ENCODE measurements at places on chromosomes 11 and 22.

DNA sequence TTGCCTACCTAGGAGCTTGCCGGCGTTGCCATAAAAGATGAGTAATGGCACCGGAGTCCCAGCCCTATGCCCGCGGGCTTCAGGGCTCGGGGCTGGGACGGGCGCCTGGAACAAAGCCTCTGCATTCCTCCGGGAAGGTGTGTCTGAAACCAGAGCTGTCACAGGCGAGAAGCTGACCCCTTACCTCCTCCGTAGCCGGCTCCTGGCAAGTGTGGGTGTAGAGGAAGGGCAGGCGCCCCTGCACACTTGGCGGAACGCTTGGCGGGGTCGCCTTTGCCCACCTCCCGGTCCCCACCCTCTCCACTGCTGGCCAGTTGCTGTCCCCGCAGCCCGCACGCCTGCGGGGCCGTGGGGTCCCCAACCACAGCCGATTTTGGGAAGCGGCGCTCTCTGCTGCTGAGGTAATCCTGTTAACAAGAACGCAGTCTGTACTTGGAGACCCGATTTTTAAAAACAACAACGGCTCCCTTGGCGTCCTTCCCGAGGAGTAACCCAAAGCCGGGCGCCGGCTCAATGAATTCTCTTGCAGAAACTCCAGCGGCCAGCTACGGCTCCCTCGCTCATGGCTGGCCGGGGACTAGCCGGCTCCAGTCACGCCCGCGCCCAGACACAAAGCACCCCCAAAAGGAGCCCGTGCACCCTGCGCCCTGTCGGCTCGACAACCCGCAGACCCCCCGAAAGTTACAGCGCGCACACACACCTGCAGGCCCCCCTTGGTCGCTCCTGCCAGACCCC, 89.2 kb downstream of the PLEKHA7 start:
- no peak for DNase-seq

- no peak for DNase-seq
Observed at GRCh38 chr11:30270671-30271070, 39.9 kb downstream of the FSHB start.

- DNase-seq, result no peak
Observed at GRCh38 chr22:36182056-36182455, 19.6 kb downstream of the APOL4 start.

DNA sequence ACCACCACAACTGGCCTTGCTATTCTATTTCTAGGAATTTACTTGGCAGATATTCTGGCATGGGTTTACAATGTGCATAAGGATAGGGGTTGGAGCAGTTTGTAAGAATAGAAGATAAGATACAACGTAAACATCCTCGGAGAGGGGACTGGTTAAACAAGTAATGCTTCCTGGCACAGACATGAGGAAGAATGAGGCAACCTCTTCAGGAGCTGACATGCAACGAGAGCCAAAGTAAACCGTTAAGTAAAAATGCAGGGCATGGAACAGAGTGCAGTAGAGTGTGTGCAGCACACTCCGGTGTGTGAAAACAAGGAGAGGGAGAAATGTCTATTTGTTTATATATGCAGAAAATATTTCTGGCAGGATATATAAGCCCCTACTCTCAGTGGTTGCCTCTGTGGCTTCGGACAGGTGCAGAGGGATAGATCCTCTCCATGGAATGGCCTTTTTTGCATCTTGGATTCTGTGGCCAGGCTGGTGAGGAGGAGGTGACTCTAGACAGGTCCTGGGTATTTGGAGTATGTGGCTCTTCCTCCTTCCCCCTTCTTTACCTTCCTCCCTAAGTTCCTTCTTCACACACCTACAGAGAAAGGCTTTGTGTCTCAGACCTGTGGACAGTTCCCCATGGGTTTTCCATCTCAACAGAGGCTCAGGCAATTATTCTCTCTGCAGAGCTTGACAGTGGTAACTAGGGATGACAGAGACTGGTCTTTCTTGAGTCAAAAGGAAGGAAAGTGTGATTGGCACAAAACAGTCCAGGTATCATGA, 2.5 kb downstream of the RAB36 start:
- no peak for DNase-seq

- no peak for DNase-seq
Observed at GRCh38 chr22:17613280-17613679, 15.3 kb downstream of the ATP6V1E1 start.

GRCh38 chr22:28379951-28380350, 299.7 kb downstream of the TTC28 start:
- no peak for DNase-seq

DNA sequence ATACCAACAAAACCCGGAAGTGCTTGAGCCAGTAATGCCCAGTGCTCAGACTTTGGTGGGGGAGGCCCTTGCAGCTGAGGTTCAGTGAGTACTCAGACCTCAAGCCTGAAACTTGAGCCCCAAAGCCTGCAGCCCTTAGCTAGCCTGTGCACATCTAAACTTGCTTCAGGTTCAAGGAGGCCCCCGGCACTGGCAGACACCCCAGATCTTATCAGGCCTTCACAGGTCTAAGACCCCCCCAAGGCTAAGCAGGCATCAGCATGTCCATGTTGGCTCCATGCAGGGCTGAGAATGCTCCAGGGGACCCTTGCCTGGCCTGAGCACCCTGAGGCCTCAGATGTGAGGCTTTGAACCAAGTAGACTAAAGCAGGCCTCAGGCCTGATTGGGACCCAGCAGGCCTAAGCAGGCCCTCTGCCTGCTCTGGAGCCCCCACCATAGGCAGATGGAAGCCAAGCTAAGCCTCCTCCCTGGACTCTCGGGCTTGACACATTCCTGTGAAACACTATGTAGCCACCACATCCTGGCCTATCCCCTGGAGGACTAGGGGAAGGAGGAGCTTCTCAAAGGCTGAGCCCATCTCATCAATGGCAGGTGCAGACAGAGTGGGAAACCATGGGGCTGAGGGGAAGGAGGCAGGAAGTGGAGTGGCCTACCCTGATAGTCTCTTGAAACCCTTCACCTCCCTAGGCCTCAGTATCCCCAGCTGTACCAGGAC, 1.2 kb upstream of the CASTOR1 start:
- no peak for DNase-seq

DNA sequence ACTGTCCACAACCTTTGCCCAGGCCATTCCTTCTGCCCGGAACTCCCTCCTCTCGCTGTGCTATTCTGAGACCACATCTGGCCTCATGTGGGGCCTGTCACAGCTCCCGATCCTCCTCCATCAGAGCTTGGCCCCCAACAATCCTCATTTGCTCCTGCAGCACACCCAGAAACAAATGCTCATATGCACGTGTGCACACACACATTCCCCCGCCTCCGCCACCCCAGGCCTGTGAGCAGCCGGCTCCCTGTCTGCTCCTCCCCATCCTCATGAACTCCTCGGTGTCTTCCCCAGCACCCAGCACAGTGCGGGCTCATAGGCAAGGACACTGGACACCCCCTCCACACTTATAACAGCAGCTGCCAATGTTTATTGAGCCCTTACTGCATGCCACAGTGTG, 29.7 kb upstream of the PICK1 start:
- no peak for DNase-seq

DNA sequence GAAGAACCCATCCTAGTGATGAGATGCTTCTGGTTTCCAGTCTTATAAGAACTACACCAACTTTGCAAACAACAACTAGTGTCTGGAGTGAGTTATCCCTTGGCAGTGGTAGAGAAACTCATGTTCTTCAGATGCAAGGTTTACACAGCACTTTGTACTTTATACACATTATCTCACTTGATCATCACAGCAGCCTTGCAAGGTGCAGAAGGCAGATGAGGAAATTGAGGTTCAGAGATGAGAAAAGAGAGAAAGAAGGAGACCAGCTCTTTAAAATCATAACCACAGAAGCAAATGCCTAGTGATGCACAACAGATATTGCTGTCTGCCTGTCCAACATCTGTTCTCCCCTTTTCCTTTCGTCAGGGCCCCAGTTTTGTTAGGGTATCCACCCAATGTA, 16.7 kb upstream of the CD44 start:
- no peak for DNase-seq

DNA sequence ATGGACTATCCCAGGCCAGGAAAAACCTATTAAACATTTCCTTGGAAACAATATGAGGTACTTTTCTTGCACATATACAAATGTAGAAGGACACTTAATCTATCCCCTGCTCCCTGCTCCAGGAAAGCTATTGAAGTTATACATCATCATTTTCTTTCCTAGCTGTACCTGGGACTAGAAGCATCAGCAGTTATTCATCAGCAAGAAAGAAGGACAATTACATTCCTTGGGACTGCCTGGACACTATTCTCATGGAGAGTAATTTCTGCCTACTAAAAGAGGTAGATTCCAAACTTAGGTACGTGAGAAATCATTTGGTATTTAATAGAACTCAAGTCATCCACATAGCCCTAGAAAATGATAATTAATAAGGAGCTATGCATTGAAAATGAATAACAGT, 51.0 kb upstream of the PICALM start:
- DNase-seq, result no peak

DNA sequence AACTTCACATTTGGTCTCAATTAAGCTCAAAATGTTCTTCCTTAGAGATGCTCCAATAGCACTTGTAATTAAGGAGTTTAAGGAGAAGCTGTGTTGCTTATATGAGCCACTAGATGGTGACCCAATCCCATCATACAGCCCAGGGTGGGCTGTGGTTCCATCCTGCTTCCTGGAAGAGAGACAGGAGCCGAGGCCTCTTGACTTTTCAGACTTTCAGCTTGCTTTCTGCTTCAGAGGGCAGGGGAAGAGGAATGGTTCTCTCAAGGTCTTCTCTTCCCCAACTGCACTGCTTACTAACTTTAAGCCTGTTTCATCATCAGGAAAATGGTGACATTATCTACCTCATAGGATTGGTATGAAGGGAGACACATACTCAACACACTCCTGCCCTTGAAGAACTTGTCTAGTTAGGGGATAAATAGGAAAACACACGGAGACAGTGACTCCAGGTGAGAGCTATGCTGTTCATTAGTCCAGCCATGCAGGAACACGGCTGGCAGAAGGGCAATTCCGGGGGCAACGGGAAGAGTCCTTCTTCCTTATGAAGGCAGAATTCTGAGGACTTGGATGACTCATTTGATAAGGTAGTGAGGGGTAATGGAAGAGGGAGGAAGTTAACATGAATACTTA, 20.1 kb downstream of the TMEM218 start:
- DNase-seq, result no peak

DNA sequence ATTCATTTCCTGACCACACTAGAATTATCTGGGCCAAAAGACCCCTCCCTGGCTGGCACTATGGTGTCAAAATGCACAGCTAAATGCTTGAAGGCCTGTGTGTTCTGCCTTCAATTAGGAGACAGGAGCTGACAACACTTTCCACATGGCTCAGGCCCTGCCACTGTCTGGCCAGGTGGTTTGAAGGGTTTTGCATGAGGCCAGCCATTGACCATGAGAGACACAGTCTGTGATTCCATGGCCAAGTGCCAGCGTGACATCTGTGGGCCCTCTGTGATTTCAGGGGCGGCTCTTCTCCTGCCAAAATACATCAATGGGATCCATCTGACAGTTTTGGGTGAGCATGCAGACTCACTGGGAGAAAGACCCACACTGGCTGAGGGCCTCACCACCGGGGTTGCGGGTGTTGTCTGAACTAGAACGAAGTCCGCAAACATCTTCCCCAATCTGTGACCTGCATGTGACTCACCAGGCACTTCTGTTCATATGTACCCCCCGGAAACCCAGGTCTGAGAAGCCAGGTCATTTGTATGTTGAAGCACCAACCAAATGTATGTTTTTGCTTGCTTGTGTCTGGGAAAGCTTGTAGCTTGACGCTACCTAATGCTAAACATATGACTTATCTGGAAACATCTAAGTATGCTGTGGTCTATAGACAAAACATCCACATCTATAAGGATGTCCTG, 20.7 kb upstream of the NAV2 start:
- DNase-seq, result no peak

GRCh38 chr11:10941414-10941813, 83.6 kb upstream of the ZBED5 start:
- no peak for DNase-seq

DNA sequence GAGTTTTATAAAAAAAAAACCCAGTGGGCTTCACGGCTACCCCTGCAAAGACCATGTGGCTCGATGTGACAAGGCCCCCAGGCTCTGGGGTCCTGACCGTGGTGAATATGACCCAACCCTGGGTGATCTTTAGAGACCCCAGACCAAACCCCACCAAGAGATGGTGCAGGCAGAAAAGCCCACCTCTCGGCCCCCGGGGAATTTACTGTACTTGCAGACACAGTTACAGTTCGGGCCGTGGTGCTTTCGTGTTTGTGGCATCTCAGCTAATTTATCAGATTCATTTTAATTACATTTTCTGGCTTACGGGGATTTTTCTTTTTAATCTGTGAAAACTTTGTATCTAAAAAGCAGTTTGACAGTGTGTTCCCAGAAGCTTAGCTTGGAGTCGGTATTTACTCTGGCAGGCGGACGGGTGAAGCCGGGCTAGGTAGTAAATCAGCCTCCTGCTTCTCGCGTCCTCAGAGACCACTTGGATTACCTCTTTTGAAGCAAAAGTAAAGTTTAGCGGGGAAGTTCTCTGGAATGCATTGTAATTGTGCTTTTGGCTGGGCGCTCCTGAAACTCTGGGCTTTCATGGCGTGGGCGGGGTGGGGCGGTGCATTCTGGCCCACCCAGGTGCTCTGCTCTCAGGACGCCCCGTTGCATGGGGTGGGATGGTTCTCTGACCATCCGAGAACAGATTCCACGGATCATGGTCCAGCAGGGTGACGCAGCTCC, 25.3 kb downstream of the ANO1 start:
- no peak for DNase-seq

DNA sequence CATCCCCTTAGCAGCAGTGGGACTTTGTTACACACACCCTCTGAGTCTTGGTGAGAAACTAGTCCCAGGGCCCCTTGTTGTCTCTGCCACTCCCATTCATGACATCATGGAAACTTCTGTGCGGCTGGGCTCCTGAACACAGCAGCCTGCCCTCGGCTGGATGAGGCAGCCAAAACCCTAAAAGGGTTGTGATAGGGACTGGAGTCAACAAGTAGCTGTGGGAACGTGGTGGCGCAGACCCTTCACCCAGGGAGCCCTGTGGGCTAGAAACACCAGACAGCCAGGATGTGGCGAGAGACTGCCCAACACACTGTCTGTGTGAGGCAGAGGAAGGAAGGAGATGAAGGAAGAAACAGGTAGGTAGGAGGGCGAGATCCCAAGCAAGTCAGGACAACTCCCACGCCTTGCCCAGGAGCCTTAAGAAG, 3.9 kb downstream of the CD3D start:
- DNase-seq, result no peak

- no peak for DNase-seq
Observed at GRCh38 chr22:48426466-48427380, 1401.0 kb downstream of the BRD1 start.

DNA sequence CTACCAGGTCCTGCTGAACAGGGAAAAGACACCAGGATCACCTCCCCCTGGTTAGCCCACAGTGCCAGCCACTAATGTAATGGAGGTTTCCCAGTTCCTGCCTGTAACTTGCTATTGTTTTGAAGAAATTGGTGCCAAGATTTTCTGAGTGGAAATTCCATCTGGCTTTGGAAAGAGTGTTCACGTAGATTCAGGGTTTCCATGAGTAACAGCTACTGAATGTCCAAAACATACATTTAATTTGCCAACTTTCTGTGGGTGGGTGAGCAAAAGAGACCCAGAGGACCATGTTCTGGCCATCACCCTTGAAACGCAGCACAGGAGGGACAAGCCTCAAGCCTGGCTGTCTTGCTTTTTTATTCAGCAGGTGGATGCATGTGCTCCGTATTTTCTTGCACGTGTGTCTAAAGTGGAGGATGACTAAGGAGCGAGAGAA, 8.8 kb upstream of the DKK3 start:
- DNase-seq, result no peak

All from stimulated activated CD4-positive, alpha-beta T cell treated with anti-CD3 and anti-CD28 coated beads, TNF-alpha, amount 100 ng/mL, for 4 hours (primary cell).